AG10803 (cell line): ENCODE measurements at places on chromosomes 1 and 21.

- DNase-seq: no peak
Observed at GRCh38 chr1:245432228-245432875, 277.6 kb downstream of the KIF26B start.

- DNase-seq: no peak
Observed at GRCh38 chr1:5475572-5475971, 516.7 kb downstream of the NPHP4 start.

- no peak for DNase-seq
Observed at GRCh38 chr21:16377857-16378256, 648.1 kb downstream of the USP25 start.

DNA sequence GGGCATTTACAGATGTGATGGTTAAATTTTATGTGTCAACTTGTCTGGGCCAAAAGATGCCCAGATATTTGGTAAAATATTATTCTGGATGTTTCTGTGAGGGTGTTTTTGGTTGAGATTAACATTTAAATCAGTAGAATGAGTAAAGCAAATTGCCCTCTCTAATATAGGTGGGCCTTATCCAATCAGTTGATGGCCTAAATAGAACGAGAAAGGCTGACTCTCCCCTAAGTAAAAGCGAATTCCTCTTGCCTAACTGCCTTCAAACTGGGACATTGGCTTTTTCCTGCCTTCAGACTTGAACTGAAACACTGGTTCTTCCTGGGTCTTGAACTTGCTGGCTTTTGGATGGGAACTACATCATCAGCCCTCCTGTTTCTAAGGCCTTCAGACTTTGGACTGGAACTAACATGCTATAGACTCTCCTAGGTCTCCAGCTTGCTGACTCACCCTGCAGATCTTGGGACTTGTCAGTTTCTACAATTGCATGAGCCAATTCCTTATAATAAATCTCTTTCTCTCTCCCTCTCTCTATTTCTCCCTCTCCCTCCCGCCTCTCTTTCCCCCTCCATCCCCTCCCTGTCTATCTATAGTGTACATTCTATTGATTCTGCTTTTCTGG, 10.2 kb upstream of the NAV1 start:
- DNase-seq: peak; percentile 53

DNA sequence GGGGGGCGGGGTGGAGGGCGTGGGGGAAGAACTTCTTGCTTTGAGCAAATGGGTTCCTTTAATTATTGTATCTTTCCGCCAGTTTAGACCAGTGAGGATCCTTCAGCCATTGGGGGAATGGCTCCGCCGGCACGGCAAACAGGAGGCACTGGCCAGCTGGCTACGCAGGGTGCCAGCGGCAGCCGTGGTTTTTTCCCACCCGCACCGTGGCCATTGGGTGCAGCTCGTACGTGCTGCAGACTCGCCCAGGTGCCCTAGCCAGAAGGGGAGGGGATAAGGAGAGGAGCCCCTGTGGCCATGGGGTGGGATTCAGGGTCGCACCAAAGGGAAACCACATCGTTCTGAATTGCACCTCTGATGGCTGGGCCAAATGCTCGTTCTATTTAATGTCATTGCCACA, 65.6 kb downstream of the RGSL1 start:
- DNase-seq: no peak

DNA sequence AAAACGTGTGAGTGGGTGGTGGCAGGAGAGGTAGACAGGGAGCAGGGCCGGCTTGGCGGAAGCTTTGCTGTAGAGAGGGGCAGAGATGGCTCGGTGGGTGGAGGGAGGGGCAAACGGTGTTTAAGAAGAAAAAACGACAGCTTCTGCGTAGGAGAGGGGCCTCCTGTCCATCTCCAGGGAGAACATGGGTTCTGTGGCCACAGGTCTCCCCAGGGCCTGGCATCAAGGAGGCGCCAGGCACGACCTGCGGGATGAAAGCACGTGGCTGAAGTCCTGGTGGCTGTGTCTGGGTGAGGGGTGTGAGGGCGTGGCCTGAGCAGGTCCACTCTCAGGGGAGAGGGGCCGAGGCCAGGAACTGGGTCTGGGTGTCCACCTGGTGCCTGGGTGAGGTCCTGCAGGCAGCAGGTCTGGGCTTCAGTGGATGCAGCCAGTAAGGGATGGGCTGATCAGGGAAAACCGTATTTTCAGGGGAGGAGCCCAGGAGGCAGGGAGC, 940 bp upstream of the PRKCZ start:
- no peak for DNase-seq

GRCh38 chr1:37399205-37399604, 75.2 kb upstream of the ZC3H12A start:
- DNase-seq: no peak

DNA sequence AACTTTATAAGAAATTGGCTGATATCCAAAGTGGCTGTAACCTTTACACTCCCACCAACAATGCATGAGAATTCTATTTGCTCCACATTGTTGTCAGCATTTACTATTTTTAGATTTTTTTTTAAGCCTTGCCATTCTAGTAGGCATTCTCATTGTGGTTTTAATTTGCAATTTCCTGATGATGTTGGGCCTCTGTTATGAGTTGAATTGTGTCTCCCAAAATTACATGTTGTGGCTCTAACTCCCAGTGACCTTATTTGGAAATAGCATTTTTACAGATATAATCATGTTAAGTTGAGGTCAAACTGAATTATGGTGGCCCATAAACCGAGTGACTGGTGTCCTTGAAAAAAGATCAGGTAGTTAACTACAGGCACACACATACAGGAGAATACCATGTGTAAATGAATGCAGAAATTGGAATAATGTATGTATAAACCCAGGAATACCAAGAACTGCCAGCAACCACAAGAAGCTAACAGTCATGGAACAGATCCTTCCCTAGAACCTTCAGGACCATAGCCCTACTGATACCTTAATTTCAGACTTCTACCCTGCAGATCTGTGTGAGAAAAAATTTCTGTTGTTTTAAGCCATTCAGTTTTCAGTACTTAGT, 348.8 kb upstream of the DAB1 start:
- DNase-seq: no peak

DNA sequence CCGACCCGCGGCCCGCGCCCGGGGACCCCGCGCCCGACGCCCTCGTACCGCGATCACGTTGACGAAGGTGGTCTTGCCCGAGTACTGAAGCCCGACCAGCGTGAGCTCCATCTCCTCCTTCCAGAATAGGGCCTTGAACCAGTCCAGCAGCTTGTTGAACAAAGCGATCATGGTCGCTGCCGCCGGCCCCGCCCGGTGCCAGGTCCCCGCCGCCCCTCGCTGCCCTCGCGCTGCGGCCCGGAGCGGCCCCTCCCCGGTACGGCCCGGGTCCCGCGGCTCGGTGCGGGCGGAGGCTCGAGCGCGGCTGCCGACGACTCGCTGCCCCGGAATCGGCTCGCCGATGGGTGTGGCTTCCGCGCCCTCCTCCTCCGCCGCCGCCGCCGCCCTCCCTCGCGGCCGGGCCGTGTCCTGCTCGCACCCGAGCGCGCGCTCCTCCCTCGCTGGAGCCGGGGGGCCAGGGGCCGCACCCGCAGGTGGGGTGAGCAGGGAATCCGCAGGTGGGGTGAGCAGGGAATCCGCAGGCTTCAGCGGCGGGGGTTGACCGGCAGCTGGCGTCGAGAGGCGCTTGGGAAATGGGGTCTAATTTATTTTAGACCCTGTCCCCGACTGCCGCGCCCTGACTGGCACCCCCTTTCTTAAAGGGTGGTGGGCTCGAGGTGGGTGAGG, at the start of gene ARL8A:
Gene ARL8A, minus strand, starts transcription at position 336 of the 666 bp plus-strand sequence. Its CDS starts 165 bp downstream, at position 171.
- peak; percentile 38 for DNase-seq

DNA sequence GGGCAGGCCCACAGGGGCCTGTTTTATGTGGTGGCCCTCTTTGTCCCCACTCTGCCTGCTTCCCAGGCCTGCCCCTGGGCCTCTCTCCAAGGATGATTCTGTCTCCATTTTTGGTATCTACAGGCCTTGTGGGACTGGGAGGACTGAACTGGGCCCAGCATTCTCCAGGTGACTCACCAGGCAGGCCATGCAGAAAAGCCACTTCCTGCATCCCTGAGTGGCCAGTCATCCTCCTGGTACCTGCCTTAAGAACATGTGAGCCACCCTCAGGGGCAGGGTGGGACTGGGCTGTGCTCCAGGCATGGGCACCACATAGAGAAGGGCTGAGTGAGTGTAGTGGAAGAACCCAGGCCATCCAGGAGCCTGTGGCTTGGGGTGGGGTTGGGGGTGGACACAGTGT, 20.0 kb upstream of the BCAR3 start:
- DNase-seq: peak; percentile 99

GRCh38 chr1:50181027-50181663, 72.4 kb downstream of the ELAVL4 start:
- DNase-seq: peak; percentile 8

DNA sequence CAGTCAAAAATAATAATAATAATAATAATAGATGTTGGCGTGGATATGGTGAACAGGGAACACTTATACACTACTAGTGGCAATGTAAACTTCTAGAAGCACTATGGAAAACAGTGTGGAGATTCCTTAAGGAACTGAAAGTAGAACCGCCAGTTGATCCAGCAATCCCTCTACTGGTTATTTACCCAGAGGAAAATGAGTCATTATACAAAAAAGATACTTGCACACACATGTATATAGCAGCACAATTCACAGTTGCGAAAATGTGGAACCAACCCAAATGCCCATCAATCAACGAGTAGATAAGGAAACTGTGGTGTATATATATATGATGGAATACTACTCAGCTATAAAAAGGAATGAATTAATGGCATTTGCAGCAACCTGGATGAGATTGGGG, 176.0 kb downstream of the PLPP3 start:
- no peak for DNase-seq

- DNase-seq: peak; percentile 31
Observed at GRCh38 chr1:200081151-200081968, 53.9 kb downstream of the NR5A2 start.

DNA sequence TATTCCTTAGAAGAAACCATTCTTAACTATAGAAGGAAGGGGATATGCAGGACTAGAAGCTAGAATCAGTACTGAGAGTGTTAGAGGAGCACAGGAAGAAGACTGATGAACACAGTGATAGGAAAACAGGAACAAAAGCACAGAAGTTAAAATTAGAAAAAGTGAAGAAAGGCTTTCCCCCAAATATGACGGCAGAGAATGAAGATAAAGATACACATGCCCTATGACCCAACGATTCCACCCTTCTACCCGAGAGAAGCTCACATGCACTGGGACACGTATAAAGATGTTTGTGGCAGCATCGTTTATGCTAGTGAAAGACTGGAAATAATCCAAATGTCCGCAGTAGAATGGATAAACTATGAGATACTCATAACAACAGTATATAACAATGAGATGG, 74.2 kb downstream of the DTL start:
- DNase-seq: no peak

GRCh38 chr1:204217648-204218000, 3.8 kb upstream of the GOLT1A start:
- no peak for DNase-seq

DNA sequence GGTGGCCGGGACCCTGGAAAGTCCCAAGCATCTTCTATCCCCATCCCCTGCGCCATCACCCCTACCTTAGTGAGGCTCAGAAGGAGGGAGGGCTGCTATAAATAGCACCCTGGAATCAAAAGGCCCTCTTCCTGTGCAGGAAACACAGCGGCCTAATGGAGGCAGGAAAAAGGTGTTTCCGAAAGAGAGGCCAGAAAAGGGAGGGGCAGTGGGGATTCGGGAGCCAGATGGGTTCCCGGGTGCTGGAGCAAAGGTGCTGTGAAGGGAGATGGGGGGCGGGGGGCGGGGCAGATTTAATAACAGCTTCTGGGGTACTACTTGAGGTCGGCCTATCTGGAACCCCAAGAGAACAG, 16.6 kb downstream of the NAV1 start:
- DNase-seq: no peak

GRCh38 chr1:16459352-16459925, 18.9 kb downstream of the NECAP2 start:
- no peak for DNase-seq

GRCh38 chr1:3697104-3697503, 44.8 kb downstream of the TP73 start:
- no peak for DNase-seq

DNA sequence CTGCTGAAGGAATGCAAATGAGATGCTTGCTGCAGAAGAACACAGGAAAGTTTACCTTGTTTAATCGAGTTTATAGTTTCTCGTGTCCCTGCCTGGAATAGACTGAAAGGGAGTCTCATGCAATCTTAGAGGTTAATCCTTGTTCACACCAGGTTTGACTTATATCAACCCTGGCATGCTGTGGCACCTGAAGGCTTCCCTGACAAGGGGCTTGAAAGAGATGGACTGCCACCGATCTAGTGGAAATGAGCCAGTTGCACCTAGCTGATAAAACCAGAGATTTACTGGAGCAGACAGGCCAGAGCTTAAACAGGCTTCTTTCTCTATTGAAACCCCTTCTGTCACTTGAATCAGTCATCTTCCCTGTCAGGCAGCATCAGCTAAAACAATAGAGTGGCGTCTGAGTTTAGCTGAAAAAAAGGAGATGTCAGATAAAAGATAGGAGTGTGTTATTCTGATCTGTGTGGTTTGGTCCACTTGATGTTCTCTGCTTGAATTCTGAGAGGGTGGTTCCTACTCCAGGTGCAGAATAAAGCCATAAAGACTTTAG, 349.7 kb downstream of the RWDD3 start:
- no peak for DNase-seq

- DNase-seq: no peak
Observed at GRCh38 chr1:67659229-67659628, 25.8 kb upstream of the GADD45A start.

DNA sequence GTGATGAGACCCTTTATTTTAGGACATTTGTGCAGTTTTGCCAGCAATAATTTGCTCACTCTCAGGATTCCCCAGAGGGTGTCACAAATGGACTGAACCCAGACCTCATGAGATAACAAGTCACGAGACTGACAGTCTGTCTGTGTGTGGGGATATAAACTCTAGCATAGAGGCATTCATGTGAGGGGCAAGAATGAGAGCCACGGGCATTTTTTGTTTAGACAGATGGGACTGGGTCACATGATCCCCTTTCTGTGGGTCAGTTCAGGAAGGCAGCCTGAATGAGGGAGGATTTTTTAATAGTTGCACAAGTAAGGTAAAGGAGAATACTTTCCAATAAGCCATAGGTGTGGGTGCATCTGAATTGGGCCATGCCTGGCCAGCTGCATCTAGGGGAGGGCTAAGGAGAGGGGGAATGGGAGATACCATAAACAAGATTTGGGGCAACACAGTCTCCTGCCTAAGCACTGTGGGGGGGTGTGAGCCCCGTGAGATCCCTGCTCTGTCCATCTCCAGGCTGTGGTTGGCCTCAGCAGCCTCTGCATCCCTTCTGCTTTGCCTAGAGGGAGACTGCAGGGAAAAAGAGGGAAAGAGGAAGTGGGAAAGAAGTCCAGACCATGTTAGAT, 66.6 kb downstream of the NAV1 start:
- DNase-seq: no peak

- no peak for DNase-seq
Observed at GRCh38 chr1:115702959-115703358, 61.2 kb downstream of the VANGL1 start.

DNA sequence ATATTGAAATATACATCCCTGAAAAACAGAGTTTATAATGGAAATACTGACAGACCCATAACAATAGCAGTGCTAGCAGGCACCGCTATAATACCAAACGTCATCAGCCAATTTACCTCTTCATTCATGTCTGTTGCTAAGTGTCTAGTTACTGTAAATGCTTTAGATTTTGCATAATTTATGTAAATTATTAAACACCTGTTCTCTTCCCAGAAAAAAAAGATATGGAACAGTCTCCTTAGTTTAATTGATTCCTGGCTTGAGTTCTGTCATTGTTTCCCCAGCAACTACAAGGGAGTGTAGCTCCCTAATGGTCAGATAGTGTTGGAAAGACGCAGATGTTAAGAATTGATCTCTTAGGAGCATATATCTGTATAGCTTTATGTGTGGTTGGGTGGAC, 817.9 kb upstream of the ADGRL2 start:
- DNase-seq: no peak
